ENCODE measurements at places on chromosomes 7 and 10. TPM values are rescaled to one million over a fixed set of nuclear protein-coding genes. Genes with fewer than 3 reads are reported as not detected.

DNA sequence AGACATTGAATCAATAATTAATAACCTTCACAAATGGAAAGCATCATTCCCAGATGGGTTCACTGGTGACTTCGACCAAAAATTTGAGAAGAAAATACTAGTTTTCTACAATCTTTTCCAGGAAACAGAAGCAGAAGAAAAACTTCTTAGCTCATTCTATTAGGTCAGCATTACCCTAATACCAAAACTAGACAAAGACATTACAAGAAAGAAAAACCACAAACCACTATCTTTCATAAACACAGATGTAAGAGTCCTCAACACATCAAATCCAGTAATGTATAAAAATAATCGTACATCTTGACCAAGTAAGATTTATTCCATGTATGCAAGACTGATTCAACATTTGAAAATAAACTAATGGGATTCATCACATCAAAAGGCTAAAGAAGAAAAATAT is 64.0 kb upstream of the CDK1 start:
- no peak for DNase-seq

DNA sequence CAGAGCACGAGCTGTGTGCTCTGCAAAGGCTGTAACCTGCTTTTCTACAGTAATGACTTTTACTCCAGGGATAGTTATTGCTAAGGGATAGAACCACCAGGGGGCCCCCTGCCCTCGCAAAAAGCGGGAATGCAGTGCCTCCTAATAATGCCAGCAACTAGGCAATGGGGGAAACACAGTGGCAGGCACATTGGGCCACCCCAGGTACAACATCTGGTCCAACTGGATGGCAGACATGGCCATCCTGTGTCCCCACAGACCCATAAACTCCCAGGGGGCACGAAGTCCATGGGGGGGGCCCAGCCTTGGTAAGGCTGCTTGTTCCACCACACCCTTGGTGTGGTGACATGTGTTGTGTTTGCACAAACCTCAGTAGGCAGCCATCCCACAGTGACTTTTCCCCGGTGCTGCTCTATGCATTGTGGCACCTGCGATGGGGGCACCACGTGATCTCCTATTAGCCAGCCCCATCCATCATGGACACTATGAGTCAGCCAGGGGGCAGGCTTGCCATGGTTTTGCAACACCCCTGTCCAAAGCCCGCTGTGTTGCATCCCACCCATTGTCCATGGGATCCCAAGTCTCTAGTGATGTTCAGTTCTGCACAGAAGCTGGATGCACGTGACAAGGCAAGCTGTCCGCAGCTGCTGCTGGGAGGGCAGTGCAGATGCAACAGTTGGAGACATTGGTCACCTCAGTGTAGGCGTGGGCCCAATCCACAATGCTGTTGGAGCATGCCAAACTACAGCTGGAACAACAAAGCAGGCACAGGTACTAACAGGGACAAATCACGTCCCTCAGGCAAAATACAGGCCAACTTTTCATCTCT is 84.0 kb downstream of the ANLN start:
- DNase-seq = peak; percentile 27

DNA sequence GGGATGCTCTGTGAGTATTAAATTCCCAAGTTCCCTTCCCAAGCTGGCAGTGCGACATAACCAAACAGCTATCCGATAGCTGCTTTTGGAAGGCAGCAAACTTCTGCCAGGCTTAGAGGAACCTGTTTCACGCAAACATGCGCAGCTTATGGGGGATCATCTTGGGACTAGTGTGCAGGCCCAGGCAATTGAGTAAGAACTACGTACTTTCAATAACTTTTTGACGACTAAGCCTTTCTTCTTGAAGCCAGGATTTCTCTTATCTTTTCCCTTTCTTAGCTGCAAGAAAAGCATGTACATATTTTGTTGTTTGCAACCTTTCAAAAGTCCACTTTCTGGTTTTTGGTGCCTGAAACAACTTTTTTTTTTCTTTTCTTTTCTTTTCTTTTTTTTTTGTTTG is 28.7 kb upstream of the SEPHS1 start:
- DNase-seq = no peak

GRCh38 chr7:5417106-5418071 is 6.2 kb downstream of the TNRC18 start:
- DNase-seq = no peak

DNA sequence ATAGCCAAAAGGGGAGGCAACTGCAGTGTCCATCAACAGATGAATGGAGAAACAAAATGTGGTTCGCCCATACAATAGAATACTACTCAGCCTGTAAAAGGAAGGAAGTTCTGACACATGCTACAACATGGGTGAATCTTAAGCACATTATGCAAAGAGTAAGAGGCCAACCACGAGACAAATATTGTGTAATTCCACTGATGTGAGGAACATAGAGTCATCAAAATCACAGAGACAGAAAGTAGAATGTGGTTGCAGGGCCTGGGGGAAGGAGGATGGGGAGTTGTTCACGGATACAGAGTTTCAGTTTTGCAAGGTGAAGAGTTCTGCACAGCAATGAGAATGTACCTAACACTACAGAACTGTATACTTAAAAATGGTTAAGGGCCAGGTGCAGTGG is 13.7 kb upstream of the C10orf71 start:
- no peak for DNase-seq

GRCh38 chr7:37287131-37287855 is 161.4 kb downstream of the ELMO1 start:
- DNase-seq = no peak

- DNase-seq = no peak
These were observed at the start of gene LDB3 for GRCh38 chr10:86668297-86669165. Gene LDB3 (plus strand): TSS chr10:86668511. CDS start chr10:86668692, 181 bp downstream.

DNA sequence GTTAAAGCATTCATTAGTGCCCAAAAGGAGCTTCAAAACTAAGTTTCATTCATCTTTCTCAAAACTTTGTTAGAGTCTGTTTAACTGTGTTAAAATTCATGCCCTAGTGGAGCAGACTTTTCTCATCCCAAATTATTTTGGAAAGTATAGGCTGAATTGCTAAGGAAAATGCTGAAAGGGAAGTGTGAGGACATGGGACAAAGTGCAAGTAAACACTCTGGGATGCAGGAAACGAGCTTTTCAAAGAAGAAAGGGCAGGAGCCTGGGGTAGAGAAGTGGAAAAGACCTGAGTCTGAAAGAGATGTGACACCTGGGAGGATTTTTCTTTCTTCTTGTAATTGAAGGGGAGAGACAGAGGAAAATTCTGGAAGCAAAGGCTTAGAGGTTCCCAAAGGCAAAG is 93.1 kb upstream of the ANKRD1 start:
- DNase-seq = no peak

- DNase-seq = no peak
These were observed 37.4 kb downstream of the HSPA12A start for GRCh38 chr10:116704926-116705325.

GRCh38 chr7:143387156-143387975 is 6.2 kb downstream of the ZYX start:
- no peak for DNase-seq

DNA sequence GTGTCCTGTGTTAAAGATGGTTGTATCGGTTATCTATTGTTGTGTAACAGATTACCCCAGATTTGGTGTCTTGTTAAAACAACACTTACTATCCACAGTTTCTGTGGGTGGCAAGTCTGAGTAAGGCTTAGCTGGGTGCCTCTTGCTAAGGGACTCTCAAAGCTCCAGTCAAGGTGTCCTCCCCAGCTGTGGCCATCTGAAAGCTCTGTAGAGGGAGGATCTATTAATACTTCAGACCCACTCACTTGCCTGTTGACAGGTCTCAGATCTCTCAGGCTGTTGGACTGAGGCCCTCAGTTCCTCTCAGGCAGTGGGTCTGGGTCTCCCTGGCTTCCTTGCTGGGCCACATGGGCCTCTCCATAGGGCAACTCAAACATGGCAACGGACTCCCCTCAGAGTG is 19.6 kb downstream of the ARID5B start:
- no peak for DNase-seq

- no peak for DNase-seq
These were observed 1039.5 kb upstream of the SORCS1 start for GRCh38 chr10:108203905-108204527.

DNA sequence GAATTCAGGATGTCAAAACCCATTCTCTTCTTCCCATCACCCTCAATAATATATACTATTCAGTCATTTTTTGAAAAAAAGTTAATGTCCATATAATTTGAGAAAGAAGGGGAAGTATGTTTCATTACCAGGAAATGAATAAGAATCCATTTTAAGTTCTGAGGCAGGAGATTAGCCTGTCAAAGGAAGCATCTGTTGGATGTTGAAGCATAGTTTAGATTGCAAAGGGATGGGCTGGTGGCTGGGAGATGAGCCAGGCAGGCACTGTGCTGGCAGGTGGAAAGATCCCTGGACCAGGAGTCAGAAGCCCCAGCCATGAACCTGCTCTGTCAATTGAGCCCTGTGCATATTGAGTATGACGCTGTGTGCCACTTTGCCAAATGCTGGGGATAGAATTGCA is 48.4 kb upstream of the CRTAC1 start:
- DNase-seq = no peak

DNA sequence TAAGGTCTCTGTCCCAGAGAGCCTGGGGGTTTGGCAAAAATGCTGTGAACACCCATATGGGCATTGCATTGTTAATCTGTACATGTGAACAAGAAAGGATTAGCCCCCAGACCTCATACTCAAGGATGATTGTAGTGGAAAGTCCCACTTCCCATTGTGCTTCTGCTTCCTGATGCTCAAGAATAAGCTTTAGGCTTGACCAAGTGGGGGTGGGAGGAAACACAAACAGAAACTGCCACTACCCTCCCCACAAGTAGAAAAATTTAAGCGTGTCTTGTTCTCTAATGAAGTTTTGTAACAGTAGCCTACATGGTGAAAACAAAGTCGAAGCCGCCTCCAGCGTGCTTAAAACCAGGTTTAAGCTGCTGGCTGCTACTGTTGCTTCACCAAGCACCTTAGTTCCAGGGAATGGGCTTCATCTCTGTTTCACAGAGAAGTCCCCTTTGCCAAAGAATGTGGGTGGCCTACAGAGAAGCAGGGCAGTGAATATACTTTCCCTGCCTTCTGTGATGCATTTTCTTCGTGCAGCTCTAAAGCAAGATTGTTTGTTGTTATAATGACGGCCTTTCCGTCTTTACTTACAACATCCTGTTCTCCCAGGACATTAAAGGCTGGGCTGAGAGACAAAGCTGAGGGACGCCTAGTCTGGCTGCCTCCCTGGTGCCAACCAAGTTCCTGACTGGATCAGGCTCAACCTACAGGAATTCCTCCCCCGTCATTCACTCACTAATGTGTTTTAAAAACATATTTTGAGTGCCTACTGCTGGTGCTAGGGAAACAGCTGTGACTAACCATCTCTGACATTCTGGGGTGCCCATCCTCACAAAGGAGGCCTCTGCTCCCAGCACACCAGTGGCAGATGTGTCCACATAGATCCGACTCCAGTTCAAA is 32.1 kb upstream of the CCSER2 start:
- DNase-seq = no peak

GRCh38 chr10:59517996-59518395 is 155.6 kb upstream of the FAM13C start:
- DNase-seq = no peak

GRCh38 chr7:93402944-93403343 is 170.8 kb downstream of the VPS50 start:
- DNase-seq = no peak

- DNase-seq = no peak
These were observed 26.3 kb downstream of the PRKAG2 start for GRCh38 chr7:151850491-151851124.

- no peak for DNase-seq
These were observed 4.9 kb upstream of the COL17A1 start for GRCh38 chr10:104090611-104091010.

PTN gene
- not detected for total RNA-seq

SPDYE8 gene
- not detected for total RNA-seq

LAMB4 gene
- 0.45 TPM for total RNA-seq

ADRA2A gene
- not detected for total RNA-seq

OR2A12 gene
- not detected for total RNA-seq

ATOH7 gene
- total RNA-seq = not detected

DDC gene
- 0.64 TPM for total RNA-seq

ACTL6B gene
- total RNA-seq = not detected

INA gene
- 0.45 TPM for total RNA-seq

RPEL1 gene
- total RNA-seq = not detected

PSMC2 gene
- 168 TPM for total RNA-seq

UCN3 gene
- not detected for total RNA-seq

PLXDC2 gene
- total RNA-seq = 0.04 TPM

ZNF503 gene
- total RNA-seq = 0.33 TPM

FAM221A gene
- 4.7 TPM for total RNA-seq

Data from activated naive CD8-positive, alpha-beta T cell treated with anti-CD3 and anti-CD28 coated beads for 36 hours (primary cell).